ENCODE measurements at places on chromosomes 4 and X.
A peak's percentile ranks its signal among the peaks of the same experiment; 100 is the strongest.

GRCh38 chr4:56699537-56700105, 18.5 kb upstream of the HOPX start:
- no peak for DNase-seq

DNA sequence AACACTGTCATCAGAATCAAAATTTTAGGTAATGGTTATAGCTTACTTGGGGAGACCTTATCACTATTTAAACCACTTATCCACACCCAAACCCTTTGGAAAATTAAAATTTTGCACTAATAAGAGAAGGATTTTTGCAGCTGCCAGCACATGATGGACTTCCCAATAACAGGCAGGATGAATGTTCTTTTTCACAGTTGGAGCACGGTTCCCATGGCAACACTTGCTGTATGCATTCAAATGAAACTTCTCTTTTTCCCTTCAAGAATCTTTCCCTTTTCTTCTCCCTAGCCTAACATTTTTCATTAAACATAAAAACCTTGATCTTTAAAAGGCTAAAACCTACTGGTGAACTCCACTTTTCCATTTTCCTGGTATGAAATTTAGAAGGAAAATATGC, 768.2 kb downstream of the KCTD8 start:
- no peak for DNase-seq

GRCh38 chrX:91079342-91080114, 355.1 kb upstream of the PABPC5 start:
- DNase-seq, result no peak

DNA sequence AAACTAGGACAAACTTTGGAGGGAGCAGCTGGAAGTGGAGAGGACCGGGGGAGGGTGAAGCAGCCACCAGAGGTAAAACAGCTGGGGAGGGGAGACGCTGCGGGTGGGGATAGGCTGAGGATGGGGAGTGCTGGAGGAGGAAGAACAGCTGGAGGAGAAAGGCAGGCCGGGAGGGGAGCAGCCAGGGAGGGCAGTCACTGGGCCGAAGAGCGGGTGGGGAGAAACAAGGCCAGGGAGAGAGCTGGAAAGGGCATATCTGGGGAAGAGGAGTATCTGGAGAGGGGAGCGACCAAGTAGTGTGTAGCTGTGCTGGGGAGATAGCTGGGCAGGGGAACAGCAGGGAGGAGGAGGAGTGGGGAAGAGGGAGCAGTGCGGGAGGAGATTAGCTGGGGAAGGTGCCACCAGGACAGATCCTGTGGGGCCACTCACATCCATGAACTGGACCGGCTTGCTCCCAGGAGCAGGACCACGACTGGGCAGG, 2.7 kb downstream of the SLC38A5 start:
- DNase-seq, result peak; percentile 36

GRCh38 chrX:43456063-43456462, 200.0 kb upstream of the MAOA start:
- no peak for DNase-seq

GRCh38 chrX:134396174-134396573, 63.8 kb upstream of the HPRT1 start:
- DNase-seq, result no peak

All from liver (tissue), 10 donors.